ENCODE measurements at places on chromosomes 6 and 20.

DNA sequence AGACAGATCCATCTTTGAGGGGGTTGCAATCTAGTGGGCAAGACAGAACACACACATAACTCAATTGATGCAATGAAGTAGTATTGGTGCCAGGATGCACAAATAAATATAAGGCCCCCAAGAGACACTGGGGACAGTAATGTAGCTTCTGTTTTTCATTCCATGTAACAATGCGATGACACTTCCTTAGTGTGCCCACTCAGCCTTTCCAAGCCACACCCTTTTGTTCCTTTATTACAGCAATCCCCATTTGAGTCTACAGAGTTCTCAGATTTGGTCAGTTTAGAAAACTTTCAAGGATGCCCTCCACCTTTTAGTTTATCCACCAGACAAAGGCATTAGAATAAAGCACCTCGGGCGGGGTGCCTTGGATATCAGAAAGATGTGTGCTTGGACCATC, 15.5 kb downstream of the TGM3 start:
- DNase-seq, result no peak

DNA sequence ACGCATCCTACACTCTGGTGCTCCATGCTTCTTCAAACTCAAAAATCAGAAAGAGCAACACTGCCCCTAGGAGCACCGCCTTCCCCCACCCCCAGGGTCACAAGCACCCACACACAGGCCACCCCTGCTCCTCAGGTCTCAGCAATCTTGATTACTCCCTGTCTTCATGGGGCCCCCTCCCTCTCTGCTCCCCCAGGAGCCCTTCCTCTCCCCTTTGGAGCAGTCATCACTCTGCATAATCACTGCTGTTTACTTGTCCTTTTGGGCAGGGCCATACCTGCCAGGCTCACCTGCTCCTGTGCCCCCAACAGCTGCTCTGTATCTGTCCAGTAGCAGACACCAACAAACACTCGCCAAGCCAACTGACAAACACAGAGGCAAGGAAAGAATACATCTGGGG, 7.6 kb upstream of the SYNDIG1 start:
- no peak for DNase-seq

DNA sequence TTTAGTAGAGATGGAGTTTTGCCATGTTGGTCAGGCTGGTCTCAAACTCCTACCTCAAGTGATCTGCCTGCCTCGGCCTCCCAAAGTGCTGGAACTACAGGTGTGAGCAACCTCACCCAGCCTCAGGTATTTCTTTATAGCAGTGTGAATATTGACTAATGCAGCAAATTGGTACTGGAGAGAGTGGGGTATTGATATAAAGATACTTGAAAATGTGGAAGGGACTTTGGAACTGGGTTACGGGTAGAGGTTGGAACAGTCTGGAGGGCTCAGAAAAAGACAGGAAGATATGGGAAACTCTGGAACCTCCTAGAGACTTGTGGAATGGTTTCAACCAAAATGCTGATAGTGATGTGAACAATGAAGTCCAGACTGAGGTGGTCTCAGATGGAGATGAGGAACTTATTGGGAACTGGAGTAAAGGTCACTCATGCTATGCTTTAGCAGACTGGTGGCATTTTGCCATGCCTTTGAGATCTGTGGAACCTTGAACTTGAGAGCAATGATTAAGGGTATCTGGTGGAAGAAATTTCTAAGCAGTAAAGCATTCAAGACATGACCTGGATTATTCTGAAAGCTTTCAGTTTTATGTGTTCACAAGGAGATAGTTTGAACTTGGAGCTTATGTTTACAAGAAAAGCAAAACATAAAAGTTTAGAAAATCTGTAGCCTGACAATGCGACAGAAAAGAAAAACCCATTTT, 127.2 kb downstream of the DTNBP1 start:
- DNase-seq, result no peak

- DNase-seq, result no peak
Measured at GRCh38 chr6:30465595-30466306, 23.6 kb upstream of the HLA-E start.

DNA sequence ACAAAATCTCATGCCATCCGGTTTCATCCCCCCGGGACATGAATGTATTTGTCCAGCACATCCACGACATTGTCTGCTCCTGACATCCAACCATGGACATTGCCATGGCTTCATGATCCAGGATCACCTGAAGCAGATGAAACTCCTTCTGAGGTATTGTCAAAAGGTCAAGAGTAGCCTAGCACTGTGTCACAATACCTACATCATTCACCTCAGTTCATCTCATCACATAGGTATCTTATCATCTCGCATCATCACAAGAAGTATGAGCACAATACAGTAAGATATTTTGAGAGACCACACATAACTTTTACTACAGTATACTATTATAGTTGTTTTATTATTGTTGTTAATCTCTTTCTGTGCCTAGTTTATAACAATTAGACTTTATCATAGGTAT, 33.5 kb downstream of the ZNF184 start:
- DNase-seq, result no peak

- DNase-seq, result no peak
Measured at GRCh38 chr6:158834675-158835385, 15.7 kb upstream of the EZR start.

GRCh38 chr6:41039060-41039998, at the start of gene UNC5CL:
Gene UNC5CL, minus strand, starts transcription at chr6:41039221. Its CDS starts 4,147 bp downstream, at chr6:41035074.
- peak; percentile 65 for DNase-seq

DNA sequence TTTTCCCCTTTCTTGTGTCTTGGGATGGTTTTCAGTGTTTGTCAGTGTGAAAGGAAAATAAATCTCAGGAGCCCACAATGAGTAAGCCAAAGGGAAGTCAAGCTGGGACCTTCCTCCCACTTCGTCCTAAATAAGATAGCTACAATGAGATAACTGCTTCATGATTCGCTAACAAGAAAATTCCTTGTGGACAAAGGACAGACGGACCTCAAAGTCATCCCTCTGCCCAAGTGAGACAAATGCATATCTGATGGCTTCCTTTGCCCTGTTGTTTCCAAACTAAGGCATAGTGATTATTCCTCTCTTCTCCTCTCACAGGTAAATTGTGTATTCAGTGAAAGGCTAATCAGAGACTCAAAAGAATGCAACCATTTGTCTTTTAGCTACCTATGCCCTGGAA, 26.1 kb upstream of the ADTRP start:
- DNase-seq, result no peak

DNA sequence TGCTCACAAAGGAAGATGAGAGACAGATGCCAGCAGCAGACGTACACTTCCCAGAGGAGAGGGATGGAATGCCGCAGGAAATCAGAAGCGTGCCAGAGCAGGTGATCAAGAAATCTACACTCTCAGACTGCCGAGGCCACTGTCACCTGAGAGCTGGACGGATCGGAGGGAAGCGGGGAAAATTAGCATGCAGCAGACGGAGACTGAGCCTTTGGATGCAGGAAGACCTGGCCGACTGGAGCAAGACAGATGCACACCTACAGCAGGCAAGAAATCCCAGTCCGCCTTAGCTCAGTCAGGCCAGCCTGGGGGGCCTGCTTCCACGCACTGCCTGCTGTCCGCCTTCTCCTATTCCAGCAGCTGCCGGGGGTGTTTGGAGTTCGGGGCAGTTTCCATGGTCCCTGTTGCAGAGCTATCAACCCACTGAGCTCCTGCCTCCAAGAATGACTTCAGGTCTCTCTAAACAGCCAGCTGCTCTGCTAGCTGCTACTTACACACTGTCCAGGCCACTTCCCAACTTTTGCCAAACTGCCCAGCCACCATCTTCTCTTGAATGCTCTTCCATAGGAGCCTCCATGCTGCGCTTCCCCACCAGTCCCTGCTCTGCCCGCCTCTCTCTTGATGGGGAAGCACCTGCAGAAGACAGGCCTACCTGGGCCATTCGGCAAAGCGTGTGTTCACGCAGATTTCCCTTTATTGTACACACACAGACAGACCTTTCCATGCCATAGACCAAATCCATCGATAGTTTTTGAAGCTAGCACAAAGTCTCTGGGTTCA, 368.5 kb downstream of the ZFAND3 start:
- no peak for DNase-seq

- DNase-seq, result no peak
Measured at GRCh38 chr20:5657190-5657875, 92.9 kb upstream of the SHLD1 start.

GRCh38 chr6:163127587-163127986, 286.9 kb upstream of the QKI start:
- no peak for DNase-seq

GRCh38 chr20:33680686-33681085, 5.5 kb downstream of the E2F1 start:
- DNase-seq, result no peak

GRCh38 chr20:6277661-6278240, 154.9 kb upstream of the FERMT1 start:
- no peak for DNase-seq

- DNase-seq, result no peak
Measured at GRCh38 chr20:4904127-4904860, 97.0 kb downstream of the SLC23A2 start.

- DNase-seq, result no peak
Measured at GRCh38 chr6:56220078-56220477, 27.3 kb downstream of the COL21A1 start.

GRCh38 chr20:23926944-23927872, 47.7 kb upstream of the CST5 start:
- no peak for DNase-seq

- DNase-seq, result no peak
Measured at GRCh38 chr20:61413752-61414151, 161.7 kb downstream of the CDH4 start.

GRCh38 chr6:111122458-111123286, 35.4 kb downstream of the SLC16A10 start:
- peak; percentile 20 for DNase-seq

DNA sequence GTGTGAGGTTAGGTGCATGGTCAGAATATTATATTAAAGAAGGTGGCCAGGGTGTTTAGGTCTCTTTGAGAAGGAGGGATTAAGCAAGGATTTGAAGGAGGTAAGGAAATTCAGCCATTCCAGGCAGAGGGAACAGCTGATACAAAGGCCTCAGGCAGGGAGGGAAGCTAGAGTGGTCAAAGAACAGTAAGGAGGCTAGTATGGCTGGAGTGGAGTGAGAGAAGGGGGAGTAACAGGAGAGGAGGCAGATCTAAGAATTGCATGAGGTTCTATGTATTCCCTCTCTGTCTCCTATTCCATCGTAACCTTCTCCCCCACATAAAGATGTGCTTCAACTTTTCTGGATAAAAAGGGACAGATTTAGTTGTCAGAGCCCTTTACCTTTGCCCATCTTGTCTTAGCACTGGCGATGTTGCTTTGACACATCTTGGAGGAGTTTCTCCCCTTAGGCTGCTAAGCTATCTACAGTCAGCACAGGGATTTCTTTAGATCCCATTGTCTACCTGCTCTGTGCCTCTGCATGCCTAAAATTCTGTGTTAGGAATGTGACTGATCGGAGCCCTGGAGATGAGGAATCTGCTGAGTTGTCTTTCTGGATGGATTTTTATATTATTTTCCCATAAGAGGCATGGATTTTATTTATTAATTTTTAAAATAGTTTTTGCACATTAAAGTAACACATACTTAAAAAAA, 59.9 kb downstream of the KLHL31 start:
- no peak for DNase-seq

GRCh38 chr6:65787787-65788186, 80.8 kb upstream of the EYS start:
- no peak for DNase-seq

- no peak for DNase-seq
Measured at GRCh38 chr6:83257791-83258190, 64.6 kb downstream of the RWDD2A start.

- no peak for DNase-seq
Measured at GRCh38 chr6:117501722-117502121, 19.2 kb downstream of the DCBLD1 start.

GRCh38 chr6:158283304-158283980, 28.8 kb upstream of the TULP4 start:
- no peak for DNase-seq

DNA sequence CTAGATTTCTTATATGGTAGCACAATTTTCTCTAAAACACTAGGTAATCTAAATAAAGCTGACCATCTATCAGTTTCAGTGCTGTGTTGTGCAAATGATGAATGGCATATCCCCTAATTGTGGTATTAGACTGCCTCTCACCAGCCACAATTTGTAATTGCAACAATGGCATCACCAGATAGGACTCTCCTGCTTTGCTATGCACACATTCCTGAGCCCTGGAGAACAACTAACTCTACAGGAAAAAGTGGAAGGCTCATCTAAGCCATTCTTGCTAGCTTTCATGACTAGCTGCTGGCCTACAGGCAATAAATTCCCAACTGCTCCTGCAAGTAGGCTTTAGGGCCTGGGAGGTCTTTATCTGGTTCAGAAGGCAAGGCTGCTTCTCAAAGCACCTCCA, 974.1 kb downstream of the EYS start:
- DNase-seq, result no peak
